ENCODE measurements at places on chromosomes 5 and 9.

- no peak for DNase-seq
Observed at GRCh38 chr5:32601623-32602295, 16.4 kb downstream of the SUB1 start.

GRCh38 chr5:177390363-177391300 is 6.4 kb downstream of the SLC34A1 start:
- peak; percentile 67 for DNase-seq

DNA sequence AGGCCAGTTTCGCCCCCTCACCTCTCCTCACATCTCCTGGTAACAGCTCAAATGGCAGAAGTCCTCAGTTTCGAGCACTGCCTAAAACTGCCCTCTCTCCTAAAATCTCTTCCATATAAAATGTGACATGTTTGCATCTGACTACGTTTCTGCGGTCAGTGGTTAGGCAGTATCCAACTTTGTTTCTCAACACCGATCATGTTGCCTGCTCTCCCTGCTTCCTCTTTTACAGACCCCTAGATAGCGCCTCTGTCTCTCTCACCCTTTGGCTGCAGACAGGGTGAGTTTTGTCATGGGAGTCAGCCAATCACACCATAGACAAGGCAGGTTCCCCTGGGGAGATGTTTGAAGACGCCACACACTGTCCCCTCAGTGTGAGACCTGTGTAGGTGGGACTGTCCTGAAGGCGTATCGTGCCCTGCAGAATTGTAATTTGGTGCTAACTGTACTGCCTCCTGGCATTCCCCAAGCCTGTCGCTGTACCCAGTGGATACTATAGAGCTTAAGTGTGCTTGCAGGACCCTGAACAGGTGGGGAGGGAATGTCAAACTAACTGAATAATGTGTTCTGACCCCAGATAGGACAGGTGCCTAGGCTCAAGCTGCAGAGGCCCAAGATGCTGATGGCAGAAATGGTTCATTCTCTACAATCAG is 1.1 kb downstream of the HEXB start:
- DNase-seq, result no peak

GRCh38 chr9:123460091-123460490 is 104.1 kb downstream of the CRB2 start:
- no peak for DNase-seq

- DNase-seq, result no peak
Observed at GRCh38 chr9:80550181-80550580, 978.4 kb downstream of the TLE4 start.

DNA sequence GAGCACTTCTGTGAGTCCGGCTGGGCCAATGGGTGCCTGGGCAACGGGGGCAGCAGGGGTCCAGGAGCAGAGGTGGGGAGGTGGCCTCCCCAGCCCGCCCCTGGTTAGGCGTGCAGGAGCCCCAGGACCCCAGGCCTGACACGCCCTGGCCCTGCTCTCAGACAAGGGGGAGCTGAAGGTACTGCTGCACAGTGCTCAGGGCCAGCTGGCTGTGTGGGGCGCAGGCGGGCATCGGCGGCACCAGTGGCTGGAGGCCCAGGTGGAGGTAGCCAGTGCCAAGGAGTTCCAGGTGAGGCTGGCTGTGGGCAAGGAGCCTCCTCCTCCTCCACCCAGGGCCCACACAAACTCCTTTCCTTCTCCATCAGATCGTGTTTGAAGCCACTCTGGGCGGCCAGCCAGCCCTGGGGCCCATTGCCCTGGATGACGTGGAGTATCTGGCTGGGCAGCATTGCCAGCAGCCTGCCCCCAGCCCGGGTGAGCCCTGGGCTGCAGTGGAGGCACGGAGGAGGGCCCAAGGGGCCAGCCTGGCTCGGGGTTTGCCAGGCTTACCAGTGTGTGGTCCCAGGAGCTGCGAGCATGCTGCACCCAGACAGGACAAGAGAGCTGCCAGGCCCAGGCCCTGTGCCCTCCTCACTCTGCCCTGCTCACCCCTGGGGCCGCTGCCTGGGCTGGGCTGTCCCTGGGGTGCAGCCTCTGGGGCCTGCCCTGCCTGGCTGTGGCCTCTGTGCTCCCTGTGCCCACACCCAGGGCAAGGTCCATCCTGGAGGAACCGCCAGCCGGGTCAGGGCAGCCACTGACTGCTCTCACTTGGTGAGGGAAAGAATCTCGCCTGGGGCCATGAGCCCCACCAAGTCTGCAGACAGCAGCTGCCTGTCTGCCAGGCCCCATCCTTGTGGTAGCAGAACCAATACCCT is 7.0 kb downstream of the MAMDC4 start:
- DNase-seq, result no peak

- no peak for DNase-seq
Observed at GRCh38 chr9:120650352-120650751, 63.9 kb downstream of the MEGF9 start.

GRCh38 chr9:10274175-10274574 is 338.6 kb downstream of the PTPRD start:
- no peak for DNase-seq

DNA sequence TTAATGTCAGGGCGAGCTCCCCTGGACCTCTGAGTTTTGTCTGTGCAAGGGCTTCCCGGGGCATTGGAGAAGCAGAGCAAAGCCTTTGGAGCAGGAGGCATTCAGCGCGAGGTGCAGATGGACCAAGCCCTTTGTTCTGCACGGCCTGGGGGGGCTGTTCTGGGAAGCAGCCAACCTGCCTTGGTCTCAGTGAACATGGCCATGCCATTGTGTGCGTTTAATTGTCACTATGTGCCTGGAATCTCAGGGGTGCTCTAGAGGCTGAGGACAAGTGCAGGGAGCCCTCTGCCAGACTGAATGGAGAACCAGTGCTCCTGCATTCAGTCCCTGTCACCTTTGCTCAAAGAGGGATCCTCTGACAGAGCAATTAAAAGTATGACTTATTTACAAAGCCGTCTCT is 329.4 kb downstream of the IRX1 start:
- no peak for DNase-seq

GRCh38 chr5:53116597-53116996 is 7.0 kb upstream of the MOCS2 start:
- no peak for DNase-seq

- DNase-seq, result no peak
Observed at GRCh38 chr9:97617939-97618416, 15.2 kb downstream of the TSTD2 start.

DNA sequence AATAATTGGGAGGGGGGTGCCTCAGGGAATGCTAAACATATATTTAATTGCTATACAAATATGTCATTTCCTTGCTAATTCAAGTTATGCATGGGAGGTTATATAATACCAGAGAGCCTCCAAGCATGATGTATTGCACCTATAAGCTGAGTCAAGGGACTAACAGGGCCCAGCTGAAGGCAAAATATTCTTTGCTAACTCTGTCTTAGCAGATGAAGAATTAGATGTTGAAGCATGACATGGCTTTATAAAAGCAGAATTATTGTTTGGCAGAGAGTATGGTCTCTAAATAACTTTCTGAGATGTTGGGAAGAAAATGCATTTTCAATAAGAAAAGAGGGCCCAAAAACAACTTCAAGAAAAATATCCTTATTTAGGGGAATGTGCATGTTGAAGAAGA is 60.4 kb downstream of the SGCD start:
- no peak for DNase-seq

DNA sequence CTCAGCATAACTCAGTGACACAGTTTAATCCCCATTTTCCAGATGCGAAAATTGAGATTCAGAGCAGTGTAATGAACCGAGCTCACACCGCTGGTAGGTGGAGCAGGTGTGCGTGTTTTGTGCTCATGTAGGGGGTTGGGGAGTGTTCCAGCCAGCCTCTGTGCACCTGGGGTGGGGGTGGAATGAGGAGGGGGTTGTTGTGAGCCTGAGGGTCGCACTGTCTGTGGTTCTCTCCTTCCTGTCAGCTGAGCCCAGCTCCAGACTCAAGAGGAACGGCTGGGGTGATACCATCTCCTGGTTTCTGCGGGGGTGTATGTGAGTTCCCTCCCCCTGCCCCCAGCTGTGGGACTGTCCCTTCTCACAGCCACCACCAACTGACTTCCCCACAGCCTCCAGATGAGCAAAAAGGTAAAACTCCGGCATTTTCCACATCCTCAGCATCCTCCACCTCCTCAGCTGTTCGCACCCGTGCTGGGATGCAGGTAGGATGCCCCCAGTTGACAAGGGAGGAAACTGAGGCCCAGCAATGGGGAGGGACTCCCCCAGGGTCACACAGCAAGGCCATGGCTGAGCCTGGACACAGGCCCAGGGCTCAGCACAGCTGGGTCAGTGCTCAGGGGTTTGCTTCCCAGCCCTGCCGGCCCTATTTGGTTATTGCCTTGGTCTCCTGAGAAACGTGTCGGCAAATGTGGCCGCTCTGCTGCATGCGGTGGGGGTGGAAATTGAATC is 2.1 kb downstream of the SH2D3C start:
- DNase-seq, result peak; percentile 42

DNA sequence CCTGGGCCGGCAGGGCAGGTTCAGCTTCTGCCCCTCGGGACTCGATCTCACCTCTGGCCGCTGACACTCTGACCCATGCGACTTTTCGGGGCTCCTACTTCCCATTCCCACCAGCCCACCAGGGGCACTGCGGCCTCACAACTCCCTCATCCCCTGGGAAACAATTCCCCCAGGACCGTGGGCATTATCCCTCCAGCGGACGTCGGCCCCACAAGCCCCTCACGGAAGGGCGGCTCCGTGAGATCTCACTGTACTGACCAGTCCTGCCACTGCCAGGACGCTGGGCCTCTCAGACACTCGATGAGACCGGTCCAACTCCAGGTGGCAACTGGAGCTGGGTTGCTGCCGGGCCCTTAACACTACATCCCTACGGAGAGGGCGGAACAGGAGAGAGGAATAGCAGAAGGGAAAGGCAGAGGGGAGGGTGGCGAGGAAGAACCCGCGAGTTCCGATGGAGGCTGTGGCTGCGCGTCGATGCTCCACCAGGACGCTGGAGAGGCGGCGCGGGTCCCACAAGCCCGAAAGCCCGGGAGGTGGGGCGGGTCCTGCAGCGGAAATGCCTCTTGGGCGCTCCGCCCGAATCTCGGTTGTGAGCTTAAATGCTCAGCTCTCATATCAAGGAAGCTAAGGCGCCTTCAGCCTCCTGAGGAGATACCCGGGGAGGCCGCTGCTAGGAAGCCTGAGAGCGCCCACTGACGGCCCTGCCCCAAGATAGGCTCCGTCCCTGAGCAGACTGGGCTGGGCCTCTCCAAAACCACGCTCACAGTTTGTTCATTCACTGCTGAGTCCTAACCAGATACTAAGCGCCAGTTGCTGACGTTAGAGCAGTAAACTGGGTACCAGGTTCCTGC is 36.3 kb downstream of the VCP start:
- no peak for DNase-seq

- no peak for DNase-seq
Observed at GRCh38 chr5:43561356-43561755, 4.5 kb upstream of the PAIP1 start.

- no peak for DNase-seq
Observed at GRCh38 chr5:96320797-96321196, 112.3 kb downstream of the PCSK1 start.

DNA sequence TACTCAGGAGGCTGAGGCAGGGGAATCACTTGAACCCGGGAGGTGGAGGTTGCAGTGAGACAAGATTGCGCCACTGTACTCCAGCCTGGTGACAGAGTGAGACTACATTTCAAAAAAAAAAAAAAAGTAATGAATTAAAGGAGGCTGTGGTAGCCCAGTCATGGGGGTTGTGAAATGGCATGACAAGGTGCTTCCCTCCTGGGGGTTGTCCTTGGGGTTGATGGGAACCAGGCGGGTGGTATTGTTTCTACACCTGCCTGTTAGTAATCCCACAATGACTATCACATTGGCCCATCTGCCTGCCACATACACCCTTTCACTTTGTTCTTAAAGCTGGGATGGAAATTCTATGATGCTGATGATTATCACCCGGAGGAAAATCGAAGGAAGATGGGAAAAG is 5.6 kb downstream of the IDNK start:
- no peak for DNase-seq

DNA sequence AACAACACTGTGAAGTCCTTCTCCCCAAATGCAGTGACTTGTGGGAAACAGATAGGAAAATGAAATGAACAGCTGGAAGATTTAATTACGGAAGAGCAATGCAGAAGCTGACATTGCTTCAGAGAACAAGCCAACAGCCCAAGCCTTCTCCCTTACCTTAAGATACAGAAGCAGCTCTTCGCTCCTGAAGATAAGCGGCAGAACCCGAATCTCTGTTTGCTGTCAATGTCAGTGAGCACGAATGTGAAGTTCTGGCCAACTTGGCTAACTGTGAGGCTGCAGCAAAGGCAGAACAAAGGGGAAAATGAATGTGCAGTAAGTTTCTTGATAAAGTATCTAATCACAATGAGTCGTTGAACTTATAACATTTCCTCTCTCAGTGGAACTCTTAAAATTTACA is 172.4 kb downstream of the DENND1A start:
- DNase-seq, result no peak

- DNase-seq, result no peak
Observed at GRCh38 chr5:11467588-11467987, 436.7 kb downstream of the CTNND2 start.

GRCh38 chr5:77798456-77798855 is 22.3 kb upstream of the TBCA start:
- no peak for DNase-seq

DNA sequence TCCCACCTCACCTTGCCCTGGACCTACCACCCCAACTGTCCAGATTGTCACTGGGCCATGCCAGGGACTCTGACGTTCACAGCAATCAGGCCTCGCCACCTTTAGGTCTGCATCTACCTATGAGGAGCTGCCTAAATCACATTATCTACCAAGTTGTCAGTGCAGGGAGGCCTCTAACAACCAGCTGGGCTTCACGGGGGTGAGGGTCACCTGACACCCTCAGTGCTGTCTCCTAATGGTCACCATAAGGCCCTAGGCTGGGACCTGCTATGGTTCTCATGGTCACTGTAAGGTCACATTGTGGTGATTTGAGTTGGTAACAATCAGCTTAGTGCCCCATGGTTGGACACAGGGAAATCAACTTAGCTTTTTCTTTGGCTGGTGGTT is 119.2 kb upstream of the CXCL14 start:
- no peak for DNase-seq

DNA sequence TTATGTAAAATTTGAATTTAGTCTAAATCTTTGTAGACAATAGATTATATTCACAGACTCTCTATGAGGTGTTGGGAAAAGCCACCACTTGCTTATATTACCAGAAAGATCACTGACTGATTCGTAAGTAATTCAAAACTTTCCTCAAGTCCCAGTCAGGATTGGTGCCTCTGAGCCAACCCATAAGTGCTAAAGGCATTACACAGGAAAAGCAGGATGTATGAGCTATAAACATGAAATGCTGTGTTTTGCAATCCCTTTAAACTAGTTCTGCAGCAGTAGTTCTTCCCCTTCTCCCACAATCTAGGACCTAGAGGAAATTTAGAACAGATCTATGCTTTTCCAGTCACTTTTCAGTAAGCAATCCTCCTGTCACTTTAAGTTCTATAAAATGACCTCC is 48.0 kb downstream of the SHLD3 start:
- no peak for DNase-seq

GRCh38 chr5:102753889-102754766 is 977 bp upstream of the PAM start:
- DNase-seq, result no peak

GRCh38 chr5:50759526-50760270 is 93.3 kb downstream of the PARP8 start:
- no peak for DNase-seq

GRCh38 chr9:93668261-93668871 is 92.0 kb downstream of the PHF2 start:
- no peak for DNase-seq

GRCh38 chr9:81819155-81819554 is 109.1 kb upstream of the SPATA31D4 start:
- DNase-seq, result no peak

- DNase-seq, result no peak
Observed at GRCh38 chr5:32265902-32266301, 46.8 kb downstream of the MTMR12 start.
